ENCODE measurements at places on chromosomes 7 and 10.

DNA sequence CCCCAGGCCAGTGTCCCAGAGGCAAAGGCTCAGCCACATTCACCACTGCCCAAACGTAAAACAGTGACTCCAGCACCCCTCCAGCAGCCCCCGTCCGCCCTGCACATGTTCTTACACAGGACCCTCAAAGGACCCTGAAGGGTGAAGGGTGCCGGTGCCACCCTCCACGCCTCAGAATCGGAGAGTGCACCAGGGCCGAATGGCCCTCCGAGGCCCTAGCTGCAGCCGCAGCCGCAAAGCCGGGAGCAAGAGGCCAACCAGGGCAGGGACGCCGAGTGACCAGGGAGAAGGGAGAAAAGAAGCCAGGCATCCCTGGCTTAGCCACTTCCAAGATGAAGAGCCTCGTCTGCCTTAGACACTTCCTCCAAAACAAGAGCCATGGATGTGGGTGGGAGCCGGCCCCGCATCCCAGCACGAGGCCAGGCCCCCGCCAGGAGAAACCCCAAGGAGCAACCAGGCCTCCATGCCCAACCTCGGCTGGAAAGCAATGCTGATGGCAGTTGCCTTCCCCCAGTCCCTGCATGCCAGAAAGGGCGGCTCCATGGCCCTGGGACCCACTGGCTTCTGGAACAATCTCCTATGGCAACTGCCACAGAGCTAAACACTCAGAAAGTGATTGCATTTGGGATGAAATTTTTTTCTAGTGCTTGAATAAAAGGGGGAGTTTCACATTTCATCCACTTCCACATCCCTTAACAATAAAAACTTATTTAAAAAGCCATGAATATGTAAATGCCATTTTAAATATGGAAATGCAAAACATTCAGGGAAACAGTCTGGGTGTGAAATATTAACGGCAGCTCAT lies 92.3 kb downstream of the MAD1L1 start:
- peak; percentile 20 for DNase-seq

DNA sequence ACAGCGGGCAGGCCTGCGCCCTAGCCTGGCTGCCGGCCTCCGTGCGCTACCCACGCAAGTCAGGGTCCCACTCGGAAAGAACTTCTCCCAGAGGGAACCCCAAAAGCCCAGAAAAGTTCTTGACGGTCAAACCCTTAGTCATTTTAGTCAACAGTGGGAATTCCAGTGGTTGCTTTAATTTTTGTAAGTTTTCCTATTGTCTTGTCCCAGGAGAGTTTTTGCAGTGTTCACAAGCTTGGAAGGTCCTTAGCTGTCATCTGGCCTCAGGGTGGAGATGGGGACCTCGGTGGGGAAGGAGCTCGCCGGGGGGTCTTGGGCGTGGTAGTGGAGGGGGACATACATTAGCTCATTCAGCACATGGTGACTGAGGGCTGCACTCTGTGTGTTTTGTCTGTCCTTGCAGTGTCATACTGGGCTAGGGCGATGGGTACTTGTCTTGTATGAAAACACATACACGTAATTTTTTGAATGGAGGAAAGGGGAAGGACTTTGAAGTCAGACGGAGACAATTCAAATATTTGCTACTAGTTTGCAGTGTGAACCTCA lies 736 bp downstream of the MINDY4 start:
- DNase-seq = no peak

- no peak for DNase-seq
Observed at GRCh38 chr7:148914208-148914777, 30.2 kb upstream of the EZH2 start.

DNA sequence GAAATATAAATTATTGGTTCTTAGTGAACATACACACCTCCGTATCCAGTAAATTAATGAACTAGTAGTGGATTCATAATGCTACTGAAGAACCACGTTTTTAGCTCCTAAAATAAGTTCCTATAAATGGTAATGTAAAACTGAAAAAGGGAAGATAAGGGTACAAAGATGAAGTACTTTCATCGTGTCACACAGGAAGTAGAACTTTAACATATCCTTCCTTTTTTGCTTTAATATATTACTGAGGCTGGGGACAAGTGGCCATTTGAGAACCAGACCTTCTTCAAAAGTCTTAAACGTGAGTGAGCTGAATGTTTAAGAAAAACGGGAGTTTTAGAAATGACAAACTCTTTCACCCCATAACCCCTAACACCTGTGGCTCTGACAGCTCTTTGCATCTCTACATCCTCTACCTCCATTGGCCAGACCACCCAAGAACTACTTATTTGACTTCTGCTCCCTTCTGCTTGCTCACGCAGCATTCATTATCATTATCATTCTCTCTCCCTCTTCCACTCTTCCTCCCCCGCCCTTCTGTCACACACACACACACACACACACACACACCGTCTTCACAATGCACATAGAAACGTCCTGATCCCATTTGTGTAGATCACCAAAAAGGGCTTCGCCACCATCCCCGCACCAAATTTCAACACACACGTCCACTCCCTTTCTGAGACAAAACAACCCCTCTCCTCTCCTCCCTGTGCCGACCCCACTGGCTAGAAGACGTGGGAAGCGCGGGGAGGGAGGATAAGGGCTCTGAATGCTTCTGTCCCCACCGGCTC lies 677 bp downstream of the SKAP2 start:
- DNase-seq = no peak

GRCh38 chr10:11184093-11184492 lies 166.4 kb downstream of the CELF2 start:
- DNase-seq = no peak

- no peak for DNase-seq
Observed at GRCh38 chr10:16788125-16788524, 29.1 kb downstream of the RSU1 start.

GRCh38 chr10:51932530-51932929 lies 233.1 kb upstream of the CSTF2T start:
- DNase-seq = no peak

DNA sequence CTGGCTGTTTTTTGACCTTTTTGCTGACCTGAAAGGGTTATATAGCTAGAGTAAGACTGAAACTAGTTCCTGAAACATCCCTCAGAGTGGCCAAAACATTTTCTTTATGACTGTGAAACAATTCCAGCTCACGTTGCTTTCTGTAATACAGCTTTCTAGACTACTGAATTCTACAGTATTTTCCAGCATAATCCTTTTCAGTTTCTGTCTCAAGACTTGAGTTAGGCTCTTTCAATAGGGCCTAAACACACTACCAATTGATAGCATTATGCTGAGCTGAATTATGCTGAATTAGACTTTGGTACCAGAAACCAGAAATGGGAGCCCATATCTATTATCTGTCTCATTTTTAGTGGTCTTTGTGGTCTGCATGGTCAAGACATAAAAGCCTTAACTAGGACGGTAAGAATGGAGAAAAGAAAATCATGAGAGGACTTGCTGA lies 72.6 kb downstream of the EPDR1 start:
- no peak for DNase-seq

GRCh38 chr10:85280014-85280413 lies 951.6 kb downstream of the CCSER2 start:
- no peak for DNase-seq

- no peak for DNase-seq
Observed at GRCh38 chr10:44292390-44293002, 92.4 kb downstream of the CXCL12 start.

DNA sequence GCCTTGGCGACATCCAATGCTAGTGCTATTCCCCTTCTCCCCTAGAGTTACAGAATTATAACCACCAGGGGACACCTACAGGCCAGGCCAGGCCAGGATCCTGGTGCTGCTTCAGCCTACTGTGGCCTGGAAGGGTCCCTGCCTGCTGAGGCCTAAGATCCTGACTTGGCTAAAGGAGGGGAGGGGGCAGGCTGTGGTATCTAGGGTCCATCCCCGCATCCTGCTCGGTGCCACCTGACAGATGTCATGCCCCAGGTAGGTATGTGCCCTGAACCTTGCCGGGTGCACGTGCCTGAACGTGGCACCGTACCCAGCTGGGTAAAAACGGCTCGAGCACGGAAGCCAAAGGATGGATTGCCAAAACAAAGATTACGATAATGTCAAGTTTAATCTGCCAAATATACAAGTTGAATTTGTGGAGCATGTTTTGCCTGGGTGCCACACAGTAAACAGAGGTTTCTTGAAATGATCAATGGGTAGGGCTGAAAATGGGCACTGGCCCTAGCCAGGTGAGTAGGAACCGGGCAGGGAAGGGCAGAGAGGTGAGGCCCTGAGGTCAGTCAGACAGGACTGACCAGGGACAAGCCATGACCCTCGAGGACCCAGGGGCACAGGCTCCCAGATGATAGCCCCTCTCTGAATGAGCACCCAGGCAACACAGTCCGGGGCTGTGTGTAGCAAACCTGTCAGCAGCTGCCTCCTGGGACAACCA lies 12.6 kb downstream of the PDAP1 start:
- DNase-seq = no peak

DNA sequence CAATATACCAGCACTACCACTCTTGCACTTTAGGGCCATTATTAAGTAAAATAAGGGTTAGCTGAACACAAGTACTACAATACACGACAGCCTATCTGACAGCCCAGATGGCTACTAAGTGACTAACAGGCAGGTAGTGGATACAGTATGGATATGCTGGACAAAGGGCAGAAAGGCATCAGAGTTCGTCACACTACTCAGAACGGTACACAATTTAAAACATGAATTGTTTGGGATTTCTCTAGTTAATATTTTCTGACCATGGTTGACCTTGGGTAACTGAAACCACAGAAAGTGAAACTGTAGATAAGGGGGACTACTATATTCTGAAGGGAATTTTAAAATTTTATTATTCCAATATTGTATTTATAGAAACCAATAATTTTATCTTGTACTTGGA lies 101.3 kb upstream of the SKAP2 start:
- no peak for DNase-seq

- no peak for DNase-seq
Observed at GRCh38 chr7:110839866-110840265, 251.1 kb upstream of the LRRN3 start.

- no peak for DNase-seq
Observed at GRCh38 chr10:45023426-45023825, 22.7 kb downstream of the ZNF22 start.

DNA sequence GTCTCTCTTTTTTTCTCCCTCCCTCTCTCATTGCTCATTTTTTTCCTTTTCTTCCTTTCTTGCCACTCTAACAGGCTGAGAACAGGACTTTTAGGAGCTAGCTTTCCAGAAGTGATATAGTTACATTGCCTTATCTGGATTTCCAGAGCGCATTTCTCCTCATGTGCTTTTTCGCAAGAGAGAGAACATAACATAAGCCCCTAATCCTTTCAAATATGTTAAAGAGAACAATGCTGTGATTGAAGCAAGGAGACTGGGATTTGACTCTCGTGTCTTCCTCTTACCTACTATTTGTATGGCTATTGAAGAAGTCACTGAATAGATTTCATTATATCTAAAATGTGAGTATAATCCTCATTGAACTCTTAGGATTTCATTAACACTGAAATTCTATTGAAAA lies 101.2 kb upstream of the PRPS1L1 start:
- no peak for DNase-seq

DNA sequence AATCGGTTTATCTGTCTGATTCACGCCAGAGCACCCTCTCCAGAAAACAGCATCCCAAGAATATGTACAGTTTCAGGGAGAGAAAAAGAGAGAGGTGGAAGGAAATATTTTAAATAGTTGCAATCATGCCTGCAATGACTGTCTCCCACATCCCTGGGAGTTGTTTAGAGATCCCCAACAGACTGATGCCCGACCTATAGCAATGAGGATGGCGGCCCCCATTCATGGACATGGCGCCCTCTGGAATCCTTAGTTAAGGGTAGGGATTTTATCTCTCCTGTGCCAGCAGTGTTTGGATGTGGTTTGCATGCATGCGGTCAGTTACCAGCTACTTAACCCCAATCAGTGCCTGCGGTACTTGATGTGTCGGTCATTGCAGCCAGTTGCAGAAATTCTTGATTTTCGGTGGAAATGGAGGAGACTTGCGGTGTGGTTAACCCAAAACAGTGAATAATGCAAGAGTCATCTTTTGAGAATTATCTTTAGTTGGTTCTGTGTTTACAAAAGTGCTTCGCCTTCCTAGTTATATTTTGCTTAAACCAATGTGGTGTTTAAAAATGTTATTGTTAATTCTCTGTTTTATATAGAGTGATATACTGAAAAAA lies 186.0 kb upstream of the TCF7L2 start:
- DNase-seq = no peak

DNA sequence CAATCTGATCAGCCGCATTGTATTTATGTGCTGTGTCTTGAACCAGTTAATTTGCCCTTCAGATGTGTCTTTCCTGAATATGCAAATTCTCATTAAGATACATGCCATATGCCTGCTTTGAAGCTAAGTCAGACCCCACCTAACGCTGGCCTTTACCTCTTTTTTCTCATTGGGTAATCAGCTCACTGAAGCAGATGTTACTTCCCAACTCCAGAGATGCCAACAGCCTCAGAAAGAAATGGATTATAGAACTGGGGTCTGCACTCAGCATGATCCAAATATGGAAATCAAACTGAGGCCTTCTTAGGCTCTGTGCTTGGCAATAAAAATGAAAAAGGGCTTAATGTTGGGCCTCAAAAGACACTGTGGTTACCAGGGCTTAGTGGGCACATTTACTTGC lies 113.9 kb downstream of the FZD1 start:
- DNase-seq = no peak

DNA sequence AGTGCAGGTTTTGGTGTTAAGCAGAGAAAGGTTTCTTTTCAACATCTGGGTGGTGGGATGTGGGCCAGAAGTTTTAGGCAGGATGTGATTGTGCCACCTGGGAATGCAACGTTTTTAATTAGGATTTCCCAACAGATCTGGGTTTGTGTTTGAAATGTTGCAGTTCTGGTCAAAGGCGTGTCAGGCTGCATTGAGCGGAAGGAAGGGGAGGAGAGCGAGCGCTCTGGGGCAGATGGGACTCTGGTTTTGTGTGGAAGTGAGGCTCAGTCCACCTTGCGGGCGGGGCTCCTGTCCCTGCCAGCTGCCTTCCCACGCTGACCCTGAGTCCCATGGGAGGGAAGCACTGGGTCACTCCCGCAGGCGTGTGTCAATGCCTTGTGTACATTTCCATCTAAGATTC lies 767.7 kb downstream of the KCNMA1 start:
- no peak for DNase-seq

GRCh38 chr10:95791425-95791979 lies 35.5 kb downstream of the ENTPD1 start:
- DNase-seq = no peak

DNA sequence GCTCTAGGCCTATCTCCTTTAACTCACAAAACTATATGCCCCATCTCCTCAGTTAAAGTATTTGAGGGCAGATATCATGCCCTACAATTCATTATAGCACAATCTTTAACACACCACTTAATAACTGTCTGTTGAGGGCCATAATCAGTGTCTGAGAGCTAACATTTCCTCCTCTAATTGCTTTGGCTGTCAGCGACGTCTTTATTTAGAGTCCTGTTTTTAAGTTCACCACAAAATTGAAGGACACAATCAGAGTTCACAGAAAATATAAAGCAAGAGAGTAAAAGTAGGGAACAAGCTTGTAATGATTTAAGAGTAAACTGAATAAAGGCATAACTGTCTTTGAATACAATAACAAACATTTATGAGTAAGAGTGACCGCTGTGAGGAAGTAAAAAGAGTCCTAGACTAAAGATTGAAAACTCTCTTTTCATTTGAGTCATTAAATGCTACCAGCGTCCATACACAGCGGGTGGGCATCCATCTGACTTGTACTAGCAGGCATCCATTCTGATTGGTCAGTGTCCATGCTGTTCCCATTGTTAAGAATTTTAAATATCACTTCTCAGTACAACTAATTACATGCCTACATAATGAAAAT lies 38.4 kb upstream of the ABCB4 start:
- DNase-seq = no peak

GRCh38 chr7:151992375-151992774 lies 33.1 kb upstream of the GALNT11 start:
- DNase-seq = peak; percentile 11
